ENCODE measurements at places on chromosomes 5 and 9. TPM values are rescaled to one million over a fixed set of nuclear protein-coding genes. Genes with fewer than 3 reads are reported as not detected.

Gene GPR150
- total RNA-seq, result not detected

Gene FOXD4L3
- total RNA-seq, result not detected

Gene PCDHGB5
- 1.9 TPM for total RNA-seq

Gene ADGRD2
- total RNA-seq, result not detected

Gene GLE1
- total RNA-seq, result 30.6 TPM

Gene DDX4
- total RNA-seq, result not detected

Gene TMEM215
- total RNA-seq, result 0.03 TPM

Gene PCDHGA5
- 0.16 TPM for total RNA-seq

Gene SEMA4D
- 5.1 TPM for total RNA-seq

Gene RHOBTB3
- 8.7 TPM for total RNA-seq

Gene FCN1
- not detected for total RNA-seq

Gene GKAP1
- total RNA-seq, result 4.3 TPM

Gene FBXL7
- total RNA-seq, result 1.8 TPM

Gene MARCOL
- total RNA-seq, result not detected

Gene KIF4B
- not detected for total RNA-seq

Gene TTC16
- total RNA-seq, result not detected

Gene GPX8
- 35.2 TPM for total RNA-seq

Gene STPG3
- not detected for total RNA-seq

Gene LCN9
- total RNA-seq, result not detected

Gene ANKDD1B
- total RNA-seq, result not detected

Gene WDR70
- 10.8 TPM for total RNA-seq

Gene THOC3
- total RNA-seq, result 56.2 TPM

Gene FNBP1
- 12.4 TPM for total RNA-seq

Gene SHISAL2B
- not detected for total RNA-seq

Gene ADAMTS16
- 1.8 TPM for total RNA-seq

Gene RIC1
- total RNA-seq, result 13.2 TPM

Gene WNT8A
- not detected for total RNA-seq

Gene ZDHHC11
- 15.9 TPM for total RNA-seq

Gene UBAC1
- total RNA-seq, result 38.2 TPM

Gene DHX29
- total RNA-seq, result 23.4 TPM

Gene MAST4
- 0.86 TPM for total RNA-seq

Gene DEPDC1B
- 14.6 TPM for total RNA-seq

Gene NNT
- 11.6 TPM for total RNA-seq

Gene NEURL1B
- total RNA-seq, result 4.5 TPM

Gene TRPM6
- 1.8 TPM for total RNA-seq

Gene OTP
- total RNA-seq, result 0.13 TPM

Gene NINJ1
- total RNA-seq, result 83.2 TPM

Measured in A549 treated with GW870086 at 1 μM for 4 hours (cell line).